Activated CD4-positive, alpha-beta T cell treated with anti-CD3 and anti-CD28 coated beads, Interleukin-2, Interleukin-6, amounts not matched to agents 100 ng/mL and 50 ng/mL, durations not matched to agents 16 hours and 8 hours (primary cell): ENCODE measurements at places on chromosomes 13 and 19.

DNA sequence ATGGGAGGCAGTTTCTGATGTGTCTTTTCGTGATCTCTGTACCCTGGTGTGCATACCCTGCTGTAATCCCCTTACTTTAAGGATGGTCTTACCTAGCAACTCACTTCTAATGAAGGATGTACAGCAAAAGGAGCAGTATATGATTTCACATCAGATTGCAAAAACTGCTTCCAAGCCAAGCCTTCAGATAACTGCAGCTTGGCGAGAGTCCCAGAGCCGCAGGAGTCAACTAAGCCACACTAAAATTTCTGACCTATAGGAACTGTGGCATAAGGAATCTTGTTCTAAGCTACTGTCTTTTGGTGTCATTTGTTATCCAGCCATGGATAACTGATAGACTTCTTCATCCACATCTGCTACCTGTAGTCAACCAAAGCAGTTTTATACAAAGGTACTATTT lies 496.7 kb downstream of the GPC6 start:
- DNase-seq, result no peak

- DNase-seq, result peak; percentile 89
Observed at GRCh38 chr19:14472202-14472938, 2.8 kb downstream of the PTGER1 start.

GRCh38 chr19:58581227-58582141 lies 8.3 kb upstream of the MZF1 start:
- peak; percentile 94 for DNase-seq

DNA sequence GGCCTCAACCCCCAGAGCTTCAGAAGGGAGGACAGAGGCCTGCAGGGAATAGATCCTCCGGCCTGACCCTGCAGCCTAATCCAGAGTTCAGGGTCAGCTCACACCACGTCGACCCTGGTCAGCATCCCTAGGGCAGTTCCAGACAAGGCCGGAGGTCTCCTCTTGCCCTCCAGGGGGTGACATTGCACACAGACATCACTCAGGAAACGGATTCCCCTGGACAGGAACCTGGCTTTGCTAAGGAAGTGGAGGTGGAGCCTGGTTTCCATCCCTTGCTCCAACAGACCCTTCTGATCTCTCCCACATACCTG lies 969 bp upstream of the CEACAM5 start:
- no peak for DNase-seq

DNA sequence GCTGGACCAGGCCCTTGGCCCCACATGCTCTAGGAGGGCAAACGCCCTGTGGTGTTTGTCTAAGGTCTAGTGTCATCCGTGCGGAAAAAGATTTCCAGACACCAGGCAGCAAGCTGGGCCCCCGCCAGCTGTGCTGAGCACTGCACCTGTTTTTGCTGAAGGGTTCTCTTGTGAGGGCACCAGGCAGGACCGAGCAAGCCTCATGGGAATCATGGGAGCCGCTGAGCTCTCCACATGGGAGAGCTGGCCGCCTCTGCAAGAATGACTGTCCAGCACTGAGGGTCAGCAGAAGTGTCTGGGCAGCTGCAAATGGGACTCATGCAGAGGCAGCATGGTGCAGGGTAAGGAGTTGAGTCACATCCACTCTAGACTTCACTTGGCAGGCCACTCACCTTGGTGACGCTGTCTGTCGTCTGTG lies 12.0 kb downstream of the B3GNT8 start:
- DNase-seq, result no peak

DNA sequence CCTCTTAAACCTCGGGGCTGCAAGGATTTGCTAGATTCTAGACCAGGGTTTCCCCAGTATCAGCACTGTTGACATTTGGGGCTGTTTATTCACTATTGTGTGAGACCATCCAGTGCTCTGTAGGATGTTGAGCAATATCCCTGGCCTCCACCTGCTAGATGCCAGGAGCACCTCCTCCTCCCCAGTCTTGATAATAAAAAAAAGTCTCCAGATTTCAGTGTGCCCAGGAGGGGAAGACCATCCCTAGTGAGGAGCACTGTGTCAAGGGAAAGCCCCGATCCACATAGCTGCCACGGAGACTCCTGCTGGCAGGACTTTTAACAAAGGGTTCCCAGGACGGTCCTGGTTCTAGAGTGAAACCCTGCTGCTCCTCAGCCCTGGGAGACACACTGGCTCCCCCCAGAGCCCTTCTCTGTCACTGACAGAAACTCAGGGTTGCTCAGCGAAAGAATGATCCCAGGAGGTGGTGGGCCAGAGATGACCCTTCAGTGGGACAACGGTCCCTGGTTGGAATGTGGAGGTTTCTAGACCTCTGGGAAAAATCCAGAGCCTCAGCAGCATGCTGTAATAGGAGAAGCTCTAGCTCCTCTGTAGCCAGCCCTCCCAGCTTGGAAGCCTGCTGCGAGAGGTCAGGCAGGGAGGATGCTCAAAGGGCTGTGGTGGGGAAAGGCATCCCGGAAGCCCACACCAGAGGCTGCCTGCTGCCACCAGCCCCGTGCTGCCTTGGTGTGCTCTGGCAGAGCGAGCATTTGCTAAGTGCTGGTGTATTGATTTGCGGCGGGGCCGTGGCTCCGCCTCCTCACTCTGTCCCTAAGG lies 20.3 kb downstream of the LYL1 start:
- DNase-seq, result no peak

DNA sequence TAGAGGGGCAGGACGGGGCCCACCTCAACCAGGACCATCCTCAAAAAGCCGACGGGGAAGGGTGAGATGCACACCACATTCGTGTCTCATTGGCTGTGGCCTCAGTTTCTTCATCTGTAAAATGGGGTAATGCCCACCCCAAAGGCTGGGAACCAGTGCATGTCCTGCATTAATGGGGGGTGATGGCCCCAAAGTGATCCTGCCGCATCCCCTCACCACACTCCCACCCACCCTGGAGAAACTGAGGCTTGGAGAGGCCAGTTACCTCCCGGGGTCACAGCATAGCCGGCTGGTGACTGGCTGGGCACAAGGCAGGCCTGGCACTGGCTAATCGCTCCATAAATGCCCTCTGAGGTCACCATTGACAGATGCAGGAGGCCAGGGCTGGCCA lies 640 bp upstream of the MIDN start:
- no peak for DNase-seq

DNA sequence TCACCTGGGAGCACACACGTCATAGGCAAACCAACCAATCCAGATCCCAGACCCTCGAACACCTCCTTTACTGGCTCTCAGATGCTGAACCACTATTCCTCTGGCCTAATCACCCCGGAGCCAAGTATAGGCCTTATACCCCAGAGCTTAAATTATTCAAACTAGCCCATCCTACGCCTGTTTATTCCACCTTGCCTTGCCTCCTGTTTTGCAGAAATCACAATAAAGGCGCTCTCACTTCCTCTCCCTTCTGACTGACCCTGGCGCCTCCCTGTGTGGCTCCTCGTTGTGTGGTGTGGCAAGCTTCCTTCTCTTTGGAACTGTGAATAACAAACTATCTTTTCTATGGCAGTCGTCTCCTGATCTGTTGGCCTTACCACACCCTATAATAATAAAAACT lies 354.9 kb downstream of the ENOX1 start:
- DNase-seq, result no peak

DNA sequence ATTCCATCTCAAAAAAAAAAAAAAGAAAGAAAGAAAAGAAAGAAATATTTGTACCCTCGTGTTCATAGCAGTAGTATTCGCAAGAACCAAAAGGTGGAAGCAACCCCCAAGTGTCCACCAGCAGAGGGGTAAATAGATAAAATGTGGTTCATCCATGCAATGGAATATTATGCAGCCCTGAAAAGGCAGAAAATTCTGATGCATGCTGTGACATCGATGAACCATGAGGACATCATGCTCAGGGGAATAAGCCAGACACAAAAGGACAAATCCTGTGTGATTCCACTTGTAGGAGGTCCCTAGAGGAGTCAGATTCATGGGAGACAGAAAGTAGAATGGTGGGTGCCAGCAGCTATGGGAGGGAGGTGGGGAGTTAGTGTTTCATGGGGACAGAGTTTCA lies 6.4 kb upstream of the LRRC8E start:
- no peak for DNase-seq

- no peak for DNase-seq
Observed at GRCh38 chr13:73235385-73235784, 176.6 kb downstream of the KLF5 start.

DNA sequence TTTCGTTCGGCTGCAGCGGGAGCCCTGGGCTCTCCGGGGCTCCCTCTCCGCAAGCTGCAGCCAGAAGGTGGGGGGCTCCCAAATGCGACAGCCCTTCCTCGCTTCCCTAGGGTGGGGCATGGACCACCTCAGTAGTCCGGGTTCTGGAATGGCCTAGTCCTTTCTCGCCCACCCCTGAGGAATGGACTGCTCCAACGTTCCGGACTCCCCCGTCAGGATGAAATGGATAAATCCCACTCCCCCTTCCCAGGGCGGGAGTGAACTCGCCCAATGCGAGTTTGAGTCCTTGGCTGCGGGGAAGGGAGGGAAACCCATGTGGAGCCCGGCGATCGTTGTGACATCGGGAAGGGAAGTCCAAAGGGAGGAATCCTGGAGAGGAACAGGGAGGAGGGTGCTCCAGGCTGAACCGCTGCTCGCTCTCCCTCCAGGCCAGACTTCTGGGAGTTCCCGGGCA lies 5.5 kb downstream of the HRC start:
- no peak for DNase-seq

DNA sequence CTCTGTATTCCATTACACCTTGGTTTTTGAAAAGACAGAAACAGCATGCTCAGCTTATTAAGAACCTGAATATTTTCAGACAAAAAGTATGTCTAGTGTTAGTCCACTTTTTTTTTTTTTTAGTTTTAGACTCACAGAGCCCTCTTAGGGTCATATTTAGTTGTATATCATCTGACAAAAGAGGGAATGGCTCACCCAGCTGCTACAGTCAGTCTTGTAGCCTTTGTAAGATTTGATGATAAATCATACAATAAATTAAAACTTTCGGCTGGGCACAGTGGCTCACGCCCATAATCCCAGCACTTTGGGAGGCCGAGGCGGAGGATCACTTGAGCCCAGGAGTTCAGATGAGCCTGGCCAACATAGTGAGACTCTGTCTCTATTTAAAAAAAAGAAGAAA lies 43.7 kb upstream of the LDLR start:
- no peak for DNase-seq

DNA sequence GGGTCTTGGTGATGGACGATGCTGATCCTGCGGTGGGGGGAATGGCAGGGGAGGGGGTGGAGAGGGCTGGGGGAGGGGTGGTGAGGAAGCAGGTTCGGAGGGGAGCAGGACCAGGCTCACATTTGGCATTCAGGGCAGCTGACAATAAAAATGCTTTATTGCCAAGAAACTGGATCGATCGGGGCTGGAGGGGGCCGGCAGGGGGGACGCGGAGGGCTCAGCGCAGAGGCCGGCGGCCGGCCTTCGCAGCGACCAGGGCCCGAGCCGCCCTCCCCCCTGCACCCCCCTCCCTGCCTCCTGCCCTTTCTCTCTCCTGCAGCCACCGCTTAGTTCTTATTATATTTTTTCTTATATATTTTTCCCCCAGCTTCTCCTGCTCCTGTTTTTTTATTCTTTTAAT lies 18.1 kb upstream of the POU2F2 start:
- no peak for DNase-seq

GRCh38 chr13:23462815-23463559 lies 29.5 kb upstream of the SACS start:
- DNase-seq, result peak; percentile 5

DNA sequence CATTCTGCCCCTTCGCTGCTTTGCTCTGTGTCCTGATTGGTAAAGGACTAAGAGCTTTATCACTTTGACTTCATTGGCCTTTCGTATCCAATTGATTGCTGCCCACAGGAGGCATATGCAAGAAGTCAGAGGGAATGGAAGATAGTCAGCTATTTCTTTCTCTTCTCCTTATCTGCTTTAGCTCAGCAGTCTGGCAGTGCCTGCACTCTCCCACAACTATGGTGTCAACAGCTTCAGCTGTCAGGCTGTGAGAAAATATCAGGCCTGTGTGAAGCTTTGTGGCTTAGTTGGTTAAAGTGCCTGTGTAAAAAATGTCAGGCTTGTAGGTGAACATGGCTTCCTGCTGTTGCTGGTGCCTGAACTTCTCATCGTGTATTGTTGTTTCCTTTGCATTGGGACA lies 243.0 kb downstream of the PCDH17 start:
- DNase-seq, result no peak

GRCh38 chr19:41990615-41991014 lies 3.4 kb downstream of the ATP1A3 start:
- DNase-seq, result no peak

DNA sequence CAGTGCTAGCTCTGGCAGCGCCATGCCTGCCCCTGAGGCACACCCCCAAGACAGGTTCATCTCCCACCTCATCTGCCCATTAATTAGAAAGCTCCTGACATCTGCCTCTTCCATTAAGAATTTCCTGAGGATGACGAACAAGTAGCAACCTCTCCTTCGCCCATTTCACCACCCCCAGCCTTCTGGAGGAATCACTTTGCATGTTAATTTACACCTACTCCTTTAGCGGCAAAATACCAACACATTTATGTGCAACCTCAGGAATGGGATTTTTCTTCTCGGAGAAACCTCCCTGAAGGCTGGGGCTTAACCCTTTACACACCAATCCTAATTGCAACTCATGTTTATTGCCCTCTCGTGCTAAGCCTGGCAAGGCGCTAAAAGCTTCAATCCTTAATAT lies 13.8 kb downstream of the SLC7A1 start:
- no peak for DNase-seq

- no peak for DNase-seq
Observed at GRCh38 chr13:99191900-99192399, 8.7 kb upstream of the UBAC2 start.

DNA sequence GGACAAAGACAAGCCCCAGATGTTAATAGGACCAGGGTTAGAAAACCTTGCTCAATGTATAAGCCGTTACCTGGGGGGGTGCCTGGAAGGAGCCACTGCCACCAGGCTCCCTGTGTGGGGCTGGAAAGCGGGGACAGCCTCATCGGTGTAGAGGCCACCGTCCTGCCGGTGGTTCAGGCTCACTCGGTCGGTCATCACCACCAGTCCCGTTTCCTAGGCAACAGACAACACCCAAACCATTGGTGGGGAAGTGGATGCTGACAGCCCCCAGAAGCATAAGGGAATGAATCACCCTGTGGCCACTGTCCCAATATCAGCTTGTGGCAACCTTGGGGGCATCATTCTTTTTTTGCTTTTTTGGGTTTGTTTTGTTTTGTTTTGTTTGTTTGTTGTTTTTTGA lies 55.8 kb downstream of the CPAMD8 start:
- DNase-seq, result no peak

DNA sequence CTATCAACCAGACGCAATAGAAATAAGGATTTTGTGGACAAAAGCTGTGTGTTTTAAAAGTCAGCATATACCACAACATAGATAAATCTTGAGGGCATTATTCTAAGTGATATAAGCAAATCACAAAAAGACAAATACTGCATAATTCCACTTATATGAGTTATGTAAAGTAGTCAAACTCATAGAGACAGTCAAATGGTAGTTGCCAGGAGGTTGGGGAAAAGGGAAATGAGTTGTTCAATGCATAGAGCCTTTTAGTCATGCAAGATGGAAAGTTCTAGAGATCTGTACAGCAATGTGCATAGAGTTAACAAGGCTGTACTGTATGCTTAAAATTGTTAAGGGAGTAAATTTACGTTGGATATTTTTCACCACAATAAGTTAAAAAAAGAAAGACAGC lies 244.7 kb downstream of the DCT start:
- DNase-seq, result no peak

GRCh38 chr13:108325863-108326262 lies 56.3 kb downstream of the TNFSF13B start:
- DNase-seq, result no peak
